ENCODE measurements at places on chromosomes 7 and 10.

GRCh38 chr10:97812696-97813095, 36.9 kb upstream of the GOLGA7B start:
- DNase-seq: no peak

DNA sequence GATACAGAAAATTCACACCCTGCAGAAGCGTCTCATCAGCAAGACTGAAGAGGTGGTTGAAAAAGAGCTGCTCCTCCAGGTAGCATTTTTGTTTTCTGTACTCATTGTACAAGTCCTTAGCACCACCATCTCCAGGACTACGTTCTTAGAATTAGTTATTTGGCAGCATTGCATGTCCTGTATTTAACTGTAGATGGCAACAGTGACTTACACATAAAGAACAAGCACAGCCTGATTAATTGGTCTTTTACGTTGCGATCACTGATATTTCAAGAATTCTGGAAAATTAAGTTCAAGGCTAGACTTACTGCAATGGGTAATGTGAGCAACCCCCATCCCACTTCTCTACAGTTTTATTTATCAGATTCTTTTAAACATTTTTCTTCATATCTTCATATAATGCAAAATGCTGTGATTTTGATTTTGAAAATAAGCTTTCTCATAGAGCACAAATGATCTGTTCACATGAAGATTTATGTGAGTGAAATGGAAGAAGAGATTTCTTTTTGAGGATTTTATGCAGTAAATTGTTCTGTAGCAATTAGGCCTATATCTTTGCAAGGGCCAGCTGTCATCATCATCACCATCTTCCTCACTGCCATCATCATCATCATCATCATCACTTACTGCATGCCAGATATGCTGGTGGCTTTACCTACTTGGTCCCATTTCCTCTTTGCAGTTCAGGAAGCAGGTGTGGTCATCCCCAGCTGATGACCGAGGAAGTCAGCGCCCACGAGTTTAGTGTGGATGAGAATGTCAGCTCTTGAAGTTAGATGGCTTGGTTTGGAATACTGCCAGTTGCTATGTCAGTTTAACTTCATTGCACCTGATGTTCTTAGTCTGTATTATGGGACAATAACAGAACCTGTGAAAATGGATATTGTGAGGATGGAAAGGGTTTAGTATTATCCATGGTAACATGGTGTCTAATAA, 53.4 kb downstream of the CFAP58 start:
- DNase-seq: no peak

DNA sequence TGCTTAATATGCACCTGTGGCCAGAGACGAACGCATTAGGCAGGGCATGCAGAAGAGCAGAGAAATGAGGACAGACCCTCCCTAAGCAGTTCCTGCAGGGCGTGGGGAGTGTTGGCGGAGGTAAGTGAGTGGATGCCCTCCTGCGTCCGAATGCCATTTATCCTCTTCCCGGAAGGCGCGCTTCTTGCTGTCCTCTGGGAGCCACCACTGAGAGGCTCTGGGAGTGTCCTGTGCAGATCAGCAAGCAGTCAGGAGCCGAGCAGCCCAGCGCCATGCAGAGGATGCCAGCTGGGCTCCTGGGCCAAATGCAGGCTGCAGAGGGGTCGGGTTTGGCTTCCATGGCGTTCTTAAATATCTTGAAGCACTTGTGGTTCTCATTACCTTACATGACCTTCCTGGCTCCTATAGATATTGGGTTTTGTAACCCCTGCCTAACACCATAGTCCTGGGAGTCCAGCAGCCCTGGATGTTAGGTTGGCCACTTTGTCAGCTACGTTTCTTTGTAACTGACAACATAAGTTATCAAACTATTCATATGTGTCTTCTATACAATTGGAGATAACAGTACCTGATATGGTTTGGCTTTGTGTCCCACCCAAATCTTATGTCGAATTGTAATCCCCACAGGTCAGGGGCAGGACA, 30.0 kb upstream of the SLIT1 start:
- DNase-seq: no peak

GRCh38 chr10:95640891-95641315, 15.6 kb downstream of the ALDH18A1 start:
- no peak for DNase-seq

DNA sequence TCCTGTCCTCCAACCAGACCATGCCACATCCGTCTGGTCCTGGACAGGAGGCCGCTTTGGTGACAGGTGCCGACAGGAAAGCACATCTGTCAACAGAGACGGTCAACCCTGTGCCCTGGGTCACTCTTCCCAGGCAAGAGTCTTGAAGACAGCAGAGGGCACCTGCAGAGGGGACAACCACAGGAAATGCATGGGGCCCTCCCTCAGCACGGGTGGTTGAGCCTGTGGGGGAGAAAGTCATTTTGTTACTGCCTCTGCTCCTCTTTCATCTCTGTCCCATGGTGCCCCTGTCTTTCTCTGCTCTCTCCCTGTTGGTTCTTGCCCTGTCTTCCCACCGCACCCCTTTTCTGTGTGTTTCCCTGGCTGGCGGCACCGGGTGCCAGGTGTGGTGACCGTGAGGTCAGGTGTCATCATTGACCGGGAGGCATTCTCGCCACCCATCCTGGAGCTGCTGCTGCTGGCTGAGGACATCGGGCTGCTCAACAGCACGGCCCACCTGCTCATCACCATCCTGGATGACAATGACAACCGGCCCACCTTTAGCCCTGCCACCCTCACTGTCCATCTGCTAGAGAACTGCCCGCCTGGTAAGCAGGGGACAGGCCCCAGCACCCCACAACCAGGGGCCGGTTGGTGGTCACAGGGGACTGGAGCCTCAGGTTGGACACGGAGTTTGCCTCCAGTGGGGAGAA, 17.6 kb upstream of the VSIR start:
- DNase-seq: no peak

GRCh38 chr7:94239661-94240234, 154.9 kb upstream of the COL1A2 start:
- DNase-seq: no peak

GRCh38 chr10:3239066-3239919, 66.7 kb upstream of the PITRM1 start:
- DNase-seq: peak; percentile 52

DNA sequence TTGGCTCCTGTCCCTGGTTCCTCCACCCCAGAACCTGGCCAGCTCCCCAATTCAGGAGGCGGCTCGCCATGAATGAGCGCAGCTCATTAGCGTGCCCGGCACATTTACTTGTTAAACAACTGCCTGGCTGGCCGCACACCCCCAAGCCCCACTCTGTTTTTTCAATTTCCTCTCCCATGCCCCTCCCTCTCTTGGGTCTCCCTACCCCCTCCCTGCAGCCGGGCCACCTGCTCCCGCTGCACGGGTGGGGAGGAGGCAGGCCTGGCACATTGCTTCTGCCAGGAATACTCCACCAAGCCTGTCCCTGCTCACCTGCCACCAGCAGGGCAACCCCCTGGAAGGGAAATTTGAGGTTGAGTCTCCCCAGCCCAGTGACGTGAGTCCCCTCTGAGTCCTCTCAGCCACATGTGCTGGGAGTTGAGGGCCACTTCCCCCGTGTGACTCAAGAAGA, 2.5 kb upstream of the SLIT1 start:
- no peak for DNase-seq

DNA sequence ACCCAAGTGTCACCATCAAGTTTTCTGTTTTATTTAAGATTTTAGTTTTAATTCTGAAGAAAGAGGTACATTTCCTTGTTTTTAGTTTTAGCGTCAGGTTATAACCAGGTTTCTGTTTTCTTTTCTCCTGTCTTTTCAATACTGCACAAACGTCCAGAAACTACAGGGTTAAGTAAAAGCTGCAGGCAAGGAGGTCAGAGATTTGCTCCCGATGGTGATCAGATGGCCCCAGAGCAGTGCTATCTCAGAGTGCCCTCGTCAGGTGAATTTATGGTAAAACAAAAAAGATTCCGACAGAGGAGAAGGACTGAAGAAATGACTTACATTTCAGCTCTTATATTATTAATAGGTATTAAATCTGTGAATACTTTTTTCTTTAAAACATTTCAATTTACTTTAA, 128.2 kb downstream of the STRA8 start:
- DNase-seq: no peak

- no peak for DNase-seq
Measured at GRCh38 chr10:13087986-13088618, 11.9 kb upstream of the OPTN start.

DNA sequence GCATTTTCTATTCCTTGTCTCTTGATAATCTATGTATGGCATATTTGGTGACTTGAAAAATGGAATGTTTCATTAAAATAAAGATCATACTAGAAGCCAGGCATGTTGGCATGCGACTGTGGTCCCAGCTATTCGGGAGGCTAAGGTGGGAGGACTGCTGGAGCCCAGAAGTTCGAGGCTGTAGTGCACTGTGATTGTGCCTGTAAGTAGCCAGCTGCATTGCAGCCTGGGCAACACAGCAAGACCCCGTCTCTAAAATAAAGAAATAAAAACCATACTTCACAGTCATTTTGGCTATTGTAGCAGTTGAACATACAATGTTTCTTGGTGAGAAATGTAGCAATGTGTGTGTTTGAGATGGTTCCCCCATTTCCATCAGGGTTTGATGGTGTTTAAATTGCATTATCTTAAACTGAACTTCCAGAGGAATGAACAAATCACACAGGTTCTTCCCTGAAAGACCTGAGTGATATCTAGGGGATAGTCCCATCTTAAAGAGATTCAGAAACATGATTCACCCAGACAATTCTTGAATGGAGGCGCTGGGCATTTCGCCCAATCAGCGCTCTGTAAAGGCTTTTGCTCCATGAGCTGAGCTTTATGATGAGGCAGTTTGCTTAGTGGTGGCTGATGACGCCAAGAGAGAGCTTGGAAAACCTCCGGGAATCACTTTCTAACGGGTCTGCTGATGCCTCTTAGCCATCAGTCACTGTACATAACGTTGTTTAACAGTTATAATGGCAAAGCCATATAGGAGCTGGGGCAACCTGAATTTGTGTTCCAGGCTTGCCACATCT, 19.4 kb upstream of the BTBD16 start:
- DNase-seq: no peak

Measured in stimulated activated CD8-positive, alpha-beta memory T cell treated with anti-CD3 and anti-CD28 coated beads, Interleukin-2, amount 100 ng/mL, for 1 hour (primary cell).